ENCODE measurements at places on chromosomes 11 and 22.

- DNase-seq, result peak; percentile 35
Observed at GRCh38 chr11:65639623-65640482, 2.0 kb downstream of the SIPA1 start.

- no peak for DNase-seq
Observed at GRCh38 chr11:68167474-68167873, 45.6 kb downstream of the KMT5B start.

GRCh38 chr11:65496304-65497140 is 2.3 kb upstream of the MALAT1 start:
- no peak for DNase-seq

- no peak for DNase-seq
Observed at GRCh38 chr11:108609682-108610081, 16.1 kb upstream of the EXPH5 start.

DNA sequence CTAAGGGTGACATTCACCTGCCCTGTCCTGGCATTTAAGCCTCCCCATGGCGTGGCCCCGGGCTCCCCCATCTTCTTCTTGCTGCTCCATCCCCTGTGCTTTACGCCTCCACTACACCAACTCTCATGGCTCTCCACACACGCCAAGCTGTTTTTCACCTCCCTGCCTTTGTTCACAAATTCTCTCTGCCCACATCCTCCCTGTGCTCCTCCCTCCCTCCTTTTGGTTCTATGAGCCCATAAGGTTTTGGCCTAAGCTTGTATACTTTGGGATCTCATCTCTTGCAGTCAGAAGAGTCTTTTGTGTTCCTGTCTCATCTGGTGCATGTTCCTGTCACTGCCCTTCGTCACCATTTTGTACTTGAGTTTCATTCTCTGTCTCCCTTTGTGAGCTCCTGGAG is 4.6 kb upstream of the DNAL4 start:
- no peak for DNase-seq

GRCh38 chr11:10537600-10537999 is 3.4 kb downstream of the RNF141 start:
- no peak for DNase-seq

DNA sequence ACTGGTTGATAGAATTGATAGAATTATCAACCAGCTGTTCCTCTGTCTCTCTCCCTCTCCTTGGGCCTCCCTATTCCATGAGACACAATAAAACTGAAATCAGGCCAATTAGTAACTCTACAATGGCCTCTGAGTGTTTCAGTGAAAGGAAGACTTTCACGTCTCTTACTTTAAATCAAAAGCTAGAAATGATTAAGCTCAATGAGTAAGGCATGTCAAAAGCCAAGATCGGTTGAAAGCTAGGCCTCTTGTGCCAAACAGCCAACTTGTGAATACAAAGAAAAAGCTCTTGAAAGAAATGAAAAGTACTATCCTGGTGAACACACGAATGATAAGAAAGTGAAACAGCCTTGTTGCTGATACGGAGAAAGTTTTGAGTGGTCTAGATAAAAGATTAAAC is 16.6 kb downstream of the PIH1D2 start:
- DNase-seq, result no peak

DNA sequence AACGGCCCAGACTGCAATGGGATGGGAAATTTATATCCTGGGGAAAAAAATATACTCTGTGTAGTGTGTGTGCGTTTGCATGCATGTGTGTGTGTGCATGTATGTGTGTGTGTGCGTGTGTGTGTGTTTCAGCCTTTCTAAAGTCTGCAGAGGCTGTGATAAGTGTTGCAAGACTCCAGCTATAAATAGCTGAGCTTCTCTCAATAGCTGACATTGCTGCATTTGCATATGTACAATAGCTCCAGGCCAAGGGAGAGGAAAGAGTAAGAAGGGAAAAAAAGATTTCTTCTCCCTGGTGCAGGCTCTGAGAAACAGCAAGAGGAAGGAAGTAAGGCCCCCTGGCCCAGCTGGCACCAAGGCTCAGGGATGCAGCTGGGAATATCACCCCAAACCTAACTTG is 483.0 kb downstream of the MN1 start:
- no peak for DNase-seq

- DNase-seq, result peak; percentile 17
Observed at GRCh38 chr11:19903620-19904069, 191.0 kb downstream of the NAV2 start.

- DNase-seq, result no peak
Observed at GRCh38 chr11:131807876-131808275, 437.5 kb downstream of the NTM start.

- no peak for DNase-seq
Observed at GRCh38 chr11:32267679-32268187, 167.6 kb downstream of the WT1 start.

DNA sequence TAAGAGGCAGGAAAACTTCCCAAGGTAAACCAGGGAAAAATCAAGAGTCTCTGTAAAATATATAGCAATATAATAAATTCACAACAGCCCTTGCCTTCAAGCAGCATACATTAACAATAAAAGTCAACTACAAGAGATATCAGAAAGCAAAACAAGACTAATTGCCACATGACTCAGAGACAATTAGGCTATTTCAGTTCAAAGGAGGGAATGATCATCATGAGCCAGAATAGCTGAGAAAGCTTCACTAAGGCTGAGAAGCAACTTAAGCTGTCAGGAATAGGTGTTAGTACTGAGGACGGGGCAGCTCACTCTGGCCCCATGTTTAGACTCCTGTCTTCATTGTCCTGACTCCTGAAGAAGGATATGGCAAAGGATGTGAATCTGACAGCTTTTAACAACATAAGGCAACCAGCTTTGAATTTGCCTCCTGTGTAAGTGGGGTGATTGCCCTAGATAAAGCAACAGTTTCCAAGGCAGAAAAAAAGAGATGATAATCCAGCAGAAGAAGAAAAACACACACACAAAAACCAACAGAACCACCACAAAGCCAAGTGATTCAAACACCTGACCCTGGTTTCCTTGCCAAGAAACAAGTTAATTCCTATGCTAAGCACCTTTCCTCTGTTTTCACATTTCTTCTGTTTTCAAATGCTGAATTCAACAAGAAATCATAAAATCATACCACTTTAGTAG is 60.8 kb downstream of the SIK3 start:
- no peak for DNase-seq

GRCh38 chr11:79600711-79601110 is 159.9 kb upstream of the TENM4 start:
- DNase-seq, result no peak

DNA sequence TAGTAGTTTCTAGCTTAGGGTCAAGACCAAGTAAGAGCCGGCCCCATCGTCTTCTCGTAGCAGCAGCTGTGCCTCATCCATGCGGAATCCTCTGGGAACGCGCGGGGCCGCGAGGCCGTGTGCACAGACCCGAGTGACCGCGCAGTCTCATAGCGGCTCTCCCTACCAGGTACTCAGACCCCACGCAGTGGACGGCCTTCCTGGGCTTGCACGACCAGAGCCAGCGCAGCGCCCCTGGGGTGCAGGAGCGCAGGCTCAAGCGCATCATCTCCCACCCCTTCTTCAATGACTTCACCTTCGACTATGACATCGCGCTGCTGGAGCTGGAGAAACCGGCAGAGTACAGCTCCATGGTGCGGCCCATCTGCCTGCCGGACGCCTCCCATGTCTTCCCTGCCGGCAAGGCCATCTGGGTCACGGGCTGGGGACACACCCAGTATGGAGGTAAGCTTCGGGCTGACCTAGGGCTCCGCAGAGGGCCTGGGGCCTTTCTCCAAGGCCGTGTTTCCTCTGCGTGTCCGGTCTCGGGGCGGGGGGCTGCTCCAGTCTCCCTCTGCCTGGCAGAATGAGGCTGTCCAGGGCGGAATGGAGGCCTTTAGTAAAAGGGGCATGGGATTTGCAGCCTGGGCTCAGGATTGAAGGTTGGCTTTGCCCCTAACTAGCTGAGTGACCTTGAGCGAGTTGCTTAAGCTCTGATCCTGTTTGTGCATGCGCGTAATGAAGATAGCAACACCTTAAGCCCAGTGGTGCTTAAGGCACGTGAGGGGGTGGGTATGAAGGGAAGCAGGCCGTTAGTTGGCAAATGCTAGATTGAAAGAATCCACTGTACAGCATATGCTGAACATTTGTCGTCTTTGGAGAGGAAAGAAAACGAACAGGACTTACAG is 48.9 kb downstream of the ST14 start:
- no peak for DNase-seq

- DNase-seq, result no peak
Observed at GRCh38 chr11:115980337-115981103, 476.3 kb upstream of the CADM1 start.

DNA sequence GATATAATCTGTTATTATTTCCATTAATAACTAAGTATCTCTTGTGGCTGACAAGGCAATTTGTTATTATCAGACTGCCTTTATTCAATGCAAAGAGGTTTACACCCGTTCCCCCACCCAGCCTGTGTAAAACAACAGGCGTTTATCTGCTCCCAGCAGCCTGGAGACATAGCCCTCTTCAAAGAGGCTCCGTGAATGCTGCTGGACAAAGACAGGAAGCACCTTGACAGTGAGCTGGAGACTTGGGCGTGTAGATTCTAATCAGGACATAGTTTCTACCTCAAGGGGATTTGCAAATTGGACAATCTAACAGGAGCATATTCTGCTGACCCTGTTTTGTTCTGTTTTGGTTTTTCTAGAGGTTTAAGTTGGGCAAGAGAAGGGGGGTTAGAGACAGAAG is 733.0 kb upstream of the KIRREL3 start:
- no peak for DNase-seq

DNA sequence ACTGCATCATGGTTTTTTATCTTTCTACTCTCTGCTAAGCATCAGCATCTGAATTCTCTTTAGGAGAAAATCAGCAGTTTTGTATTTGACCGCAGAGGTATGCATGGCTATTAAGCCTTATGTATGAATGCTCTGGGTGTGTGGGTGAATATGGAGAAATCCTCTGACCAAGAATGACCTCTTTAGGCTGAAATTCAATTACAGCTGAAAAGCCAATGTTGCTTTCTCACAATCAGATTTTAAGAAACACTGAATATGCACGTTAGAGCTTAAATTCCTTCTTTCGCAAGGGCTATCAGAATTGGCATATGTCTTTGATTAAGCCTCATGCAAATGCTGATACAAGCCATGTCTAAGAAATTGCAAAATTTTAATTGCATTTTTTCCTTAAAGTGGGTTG is 43.2 kb downstream of the ARHGAP42 start:
- no peak for DNase-seq

DNA sequence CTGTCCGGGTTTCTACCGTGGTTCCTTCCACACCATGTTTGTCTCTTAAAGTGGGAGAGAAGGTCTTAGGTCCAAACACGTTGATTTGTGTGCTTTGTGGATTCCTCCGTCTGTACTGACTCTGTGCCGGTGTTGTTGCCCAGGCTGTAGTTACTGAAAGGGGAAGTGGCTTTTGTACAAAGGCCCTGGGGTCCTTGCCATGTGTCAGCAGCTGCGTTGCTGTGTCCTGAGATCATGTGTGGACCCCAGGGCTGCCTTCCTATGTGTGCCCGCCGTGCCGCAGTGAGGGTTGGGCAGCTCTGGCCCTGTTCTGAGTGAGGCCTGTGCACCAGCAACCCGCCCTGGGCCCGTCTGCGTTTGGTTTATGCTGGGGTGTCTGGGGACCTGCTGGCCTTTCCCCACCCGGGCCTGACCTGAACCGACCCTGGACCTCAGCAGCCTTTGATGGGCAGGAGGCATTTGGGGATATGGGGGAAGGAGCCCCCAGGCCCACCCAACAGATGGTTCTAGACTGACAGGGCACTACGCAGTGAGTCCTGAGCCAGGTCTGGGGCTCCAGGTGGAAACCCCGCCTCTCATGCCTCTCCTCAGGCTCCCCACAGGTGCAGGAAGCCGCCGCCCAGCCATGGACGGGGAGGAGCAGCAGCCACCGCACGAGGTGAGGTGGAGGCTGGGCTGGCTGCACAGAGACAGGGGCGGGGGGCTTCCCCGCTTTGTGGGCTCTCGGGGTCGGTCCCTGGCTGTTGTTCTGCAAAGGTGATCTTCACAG is 6.9 kb downstream of the TRABD start:
- no peak for DNase-seq

GRCh38 chr11:106063009-106063408 is 14.1 kb downstream of the KBTBD3 start:
- DNase-seq, result no peak

DNA sequence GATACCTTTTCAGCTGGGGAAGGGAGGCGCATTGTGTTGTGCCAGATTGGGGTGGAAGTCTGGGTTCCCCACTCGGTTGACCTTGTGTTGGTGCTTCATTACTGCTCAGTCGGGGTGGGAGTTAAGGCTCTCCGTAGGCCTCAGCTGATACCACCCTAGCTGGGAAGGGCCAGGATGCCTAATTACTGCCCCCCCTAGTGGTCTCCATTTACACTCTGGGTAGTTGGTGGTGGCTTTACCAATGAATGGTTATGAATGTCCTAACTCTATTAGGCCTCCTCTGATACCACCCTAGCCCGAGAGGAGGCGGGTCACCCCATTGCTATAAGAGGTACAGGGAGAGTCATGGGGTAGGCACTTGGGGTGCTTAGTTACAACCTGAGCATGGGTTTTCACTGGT is 27.5 kb upstream of the HIKESHI start:
- DNase-seq, result no peak

DNA sequence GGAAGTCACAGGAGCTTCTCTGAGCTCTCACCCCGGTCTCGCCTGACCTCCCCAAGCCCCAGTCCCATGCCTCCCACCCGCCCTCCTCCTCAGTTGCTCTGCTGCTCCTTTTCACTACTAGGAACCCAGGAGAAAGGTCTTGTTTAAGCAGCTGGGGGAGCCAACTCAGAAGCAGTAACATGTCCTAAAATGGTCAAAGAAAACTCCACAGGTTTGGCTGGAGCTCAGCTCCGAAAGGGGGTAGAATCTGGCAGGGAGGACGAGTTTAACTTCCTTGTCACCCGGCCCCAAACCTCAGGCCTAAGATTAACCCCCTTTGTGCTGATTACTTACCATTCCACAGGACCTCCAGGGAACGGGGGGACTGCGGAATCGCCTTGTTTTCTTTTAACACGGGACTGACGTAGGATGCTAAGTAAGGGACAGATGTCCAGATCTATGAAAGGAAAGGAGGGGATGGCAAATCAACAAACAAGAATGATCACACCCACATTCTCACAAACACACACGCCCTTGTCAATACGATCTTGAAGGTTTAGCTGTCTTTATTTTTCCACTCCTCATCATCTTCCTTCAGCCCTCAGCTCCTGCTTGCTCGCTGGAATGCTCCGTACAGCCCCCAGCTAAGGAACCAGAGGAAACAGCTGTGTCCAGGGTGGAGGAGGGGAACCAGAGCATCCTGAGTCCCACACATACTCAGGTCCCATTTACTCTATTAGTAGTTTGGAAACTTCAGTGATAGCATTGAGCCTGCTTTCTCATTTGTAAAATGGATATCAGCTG is 13.5 kb downstream of the PCSK7 start:
- DNase-seq, result no peak

- DNase-seq, result no peak
Observed at GRCh38 chr11:37109286-37109585, 511.2 kb upstream of the RAG2 start.

DNA sequence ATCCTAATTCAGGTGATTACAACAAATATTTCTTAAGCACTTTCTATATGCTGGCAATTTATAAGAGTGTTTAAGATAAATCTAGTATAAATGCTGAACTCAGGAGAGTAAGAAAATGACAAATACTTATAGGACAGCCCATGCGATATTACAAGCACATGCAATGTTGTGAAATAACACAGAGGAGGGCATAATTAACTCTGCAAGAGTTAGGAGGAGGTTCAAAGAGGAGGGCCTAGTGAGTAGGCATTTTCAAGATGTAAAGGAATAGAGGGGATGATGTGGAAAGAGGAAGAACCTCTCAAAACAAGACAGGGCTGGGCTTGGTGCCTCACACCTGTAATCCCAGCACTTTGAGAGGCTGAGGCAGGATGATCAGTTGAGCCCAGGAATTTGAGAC is 37.1 kb upstream of the IL17RA start:
- DNase-seq, result no peak

- DNase-seq, result peak; percentile 65
Observed at GRCh38 chr11:118240999-118241763, 11.0 kb downstream of the MPZL3 start.
